ENCODE measurements at places on chromosomes 3 and 15. TPM values are rescaled to one million over a fixed set of nuclear protein-coding genes. Genes with fewer than 3 reads are reported as not detected.

The ASB14 gene
- total RNA-seq: 0.05 TPM

The EPHB1 gene
- total RNA-seq: 1.8 TPM

The EEF1AKMT4 gene
- total RNA-seq: 2.4 TPM

The ALDH1A3 gene
- 604 TPM for total RNA-seq

The GNAT1 gene
- total RNA-seq: not detected

The SQOR gene
- 44.5 TPM for total RNA-seq

The GCSAM gene
- total RNA-seq: not detected

The TMEM158 gene
- total RNA-seq: 70.1 TPM

The TEX9 gene
- total RNA-seq: 4.5 TPM

The NMNAT3 gene
- 0.32 TPM for total RNA-seq

The HTR3E gene
- total RNA-seq: not detected

The GOLGA8J gene
- not detected for total RNA-seq
